Activated naive CD4-positive, alpha-beta T cell treated with anti-CD3 and anti-CD28 coated beads, Interleukin-2, amount 10 ng/mL, durations not matched to agents 5 hours and 36 hours (primary cell): ENCODE measurements at places on chromosomes 13 and 19. TPM values are rescaled to one million over a fixed set of nuclear protein-coding genes. Genes with fewer than 3 reads are reported as not detected.

Gene PRTN3
- total RNA-seq, result not detected

Gene PALM
- total RNA-seq, result not detected

Gene ZNF723
- not detected for total RNA-seq

Gene CEACAM1
- 39.2 TPM for total RNA-seq

Gene AP1M2
- not detected for total RNA-seq

Gene ATP7B
- total RNA-seq, result 0.87 TPM

Gene TBXA2R
- 3.8 TPM for total RNA-seq

Gene POU2F2
- 24.7 TPM for total RNA-seq

Gene ZNF575
- total RNA-seq, result 6.6 TPM

Gene IGFL1
- not detected for total RNA-seq

Gene ZNF98
- total RNA-seq, result not detected

Gene VSTM2B
- not detected for total RNA-seq

Gene TNFSF9
- 0.71 TPM for total RNA-seq

Gene SIGLEC10
- total RNA-seq, result not detected

Gene CGB1
- total RNA-seq, result not detected

Gene MATK
- 38.8 TPM for total RNA-seq

Gene MYBPC2
- 0.12 TPM for total RNA-seq

Gene KCTD4
- not detected for total RNA-seq

Gene ZSCAN4
- not detected for total RNA-seq

Gene POU4F1
- total RNA-seq, result 0.39 TPM

Gene PEAK3
- 0.43 TPM for total RNA-seq

Gene NAPSA
- total RNA-seq, result 4.5 TPM

Gene RNF113B
- total RNA-seq, result not detected

Gene OR7D2
- not detected for total RNA-seq

Gene PSG6
- not detected for total RNA-seq

Gene PRODH2
- not detected for total RNA-seq

Gene KISS1R
- 3.1 TPM for total RNA-seq

Gene SIGLEC8
- total RNA-seq, result not detected

Gene S1PR5
- total RNA-seq, result 0.26 TPM

Gene KLF16
- total RNA-seq, result 23.4 TPM

Gene ZNF682
- 8.1 TPM for total RNA-seq

Gene COX7A1
- total RNA-seq, result not detected

Gene PLIN4
- not detected for total RNA-seq

Gene ZNF506
- 27.8 TPM for total RNA-seq

Gene DAND5
- total RNA-seq, result 0.25 TPM

Gene PRR19
- 0.30 TPM for total RNA-seq

Gene ZDHHC20
- 80.0 TPM for total RNA-seq

Gene SMIM44
- total RNA-seq, result not detected

Gene CLEC4G
- total RNA-seq, result not detected
